ENCODE measurements at places on chromosomes 1 and 21.

DNA sequence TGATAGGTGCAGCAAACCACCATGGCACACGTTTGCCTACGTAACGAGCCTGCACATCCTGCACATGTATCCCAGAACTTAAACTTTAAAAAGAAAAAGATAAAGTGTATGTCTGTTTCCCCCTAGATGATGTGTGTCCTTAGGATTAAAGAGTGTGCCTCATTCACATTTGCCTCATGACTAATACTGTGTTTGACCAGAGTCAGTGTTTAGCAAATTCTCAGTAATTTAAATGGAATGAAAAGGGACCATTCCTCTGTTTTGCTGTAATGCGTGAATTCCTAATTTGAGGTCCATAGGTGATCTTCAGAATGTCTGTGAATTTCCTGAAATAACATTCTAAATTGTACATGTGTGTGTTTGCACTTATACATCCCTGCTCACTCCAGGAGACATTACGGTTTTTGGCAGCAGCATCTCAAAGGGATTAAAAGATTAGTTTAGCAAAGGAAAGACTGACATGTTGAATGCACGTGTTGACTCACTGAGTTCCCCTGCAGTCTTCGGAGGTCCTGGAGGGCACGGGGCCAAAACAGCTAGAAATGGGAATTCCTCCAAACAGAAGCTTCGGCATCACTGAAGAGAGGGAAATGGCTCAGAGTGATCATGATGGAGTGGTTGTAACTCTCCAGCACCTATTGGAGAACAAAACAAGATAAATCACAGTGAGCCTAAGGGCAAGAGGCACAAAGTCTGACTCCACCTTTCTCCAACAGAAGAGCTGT, 19.1 kb upstream of the SLC35F3 start:
- DNase-seq, result no peak

- no peak for DNase-seq
Measured at GRCh38 chr1:10980094-10980577, 32.3 kb upstream of the TARDBP start.

DNA sequence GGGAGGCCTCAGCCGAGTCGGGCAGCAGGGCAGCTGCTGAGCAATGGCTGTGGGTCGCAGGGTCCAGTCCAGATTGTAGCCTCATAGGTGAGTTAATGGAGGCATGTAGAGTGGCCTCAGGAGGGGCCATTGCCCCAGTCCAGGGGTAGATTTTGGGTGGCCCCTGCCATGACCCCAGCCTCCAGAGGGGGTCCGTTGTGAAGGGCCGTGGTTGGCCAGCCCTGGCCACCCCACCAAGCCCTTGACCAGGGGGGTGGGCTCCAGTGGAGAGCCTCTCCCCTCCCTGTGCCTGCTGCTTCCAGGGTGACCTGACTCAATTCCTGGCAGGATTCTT, 26.1 kb downstream of the TRPM2 start:
- no peak for DNase-seq

- no peak for DNase-seq
Measured at GRCh38 chr1:35287807-35288640, 19.5 kb downstream of the ZMYM4 start.

GRCh38 chr1:15703562-15703961, 19.4 kb downstream of the PLEKHM2 start:
- no peak for DNase-seq

- no peak for DNase-seq
Measured at GRCh38 chr1:88296642-88297041, 387.4 kb upstream of the PKN2 start.

DNA sequence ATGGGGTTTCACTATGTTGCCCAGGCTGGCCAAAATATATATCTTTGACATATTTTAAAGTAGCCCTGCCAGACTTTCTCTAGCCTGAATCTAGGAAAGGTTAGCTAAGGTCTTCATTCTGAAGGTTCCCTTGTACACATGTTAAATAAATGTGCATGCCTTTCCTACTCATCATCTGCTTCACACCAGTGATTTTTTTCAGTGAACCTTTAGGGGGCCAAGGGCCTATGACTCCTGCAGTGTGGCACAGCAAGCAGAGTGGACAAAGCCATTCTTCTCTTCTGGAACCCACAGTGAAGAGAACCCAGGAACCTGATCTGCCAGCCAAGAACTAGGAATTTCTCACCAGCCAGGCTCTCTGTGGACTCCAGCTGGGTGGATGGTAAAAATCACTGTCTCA, 22.9 kb downstream of the CBR1 start:
- DNase-seq, result no peak

DNA sequence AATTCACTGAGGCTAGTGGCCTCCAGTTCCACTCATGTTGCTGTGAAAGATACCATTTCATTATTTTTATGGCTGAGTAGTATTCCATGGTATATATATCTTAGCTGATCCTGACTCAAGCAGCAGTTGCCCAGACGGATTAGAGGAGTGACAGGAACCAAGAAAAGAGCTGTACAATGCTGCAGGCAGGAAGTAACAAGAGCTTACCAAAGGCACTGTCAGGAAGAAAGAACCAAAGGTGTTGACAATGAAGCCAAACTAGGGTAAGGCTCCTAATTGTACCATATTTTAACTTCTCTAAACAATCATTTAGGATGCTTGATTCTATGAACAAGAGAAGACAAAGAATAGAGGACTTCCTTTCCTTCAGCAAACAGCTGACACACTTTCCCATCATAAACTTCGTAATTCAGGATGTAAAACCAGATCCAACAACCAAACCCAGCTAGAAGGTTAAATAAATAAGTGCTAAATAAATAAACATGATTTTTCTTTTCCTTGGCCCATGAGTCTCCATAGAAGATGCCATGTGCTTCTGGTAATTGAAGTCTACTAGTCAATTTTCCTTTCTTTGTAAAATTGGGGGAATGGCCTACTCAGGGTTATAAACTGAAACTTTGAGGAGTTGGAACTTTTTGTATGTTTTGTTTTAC, 248.2 kb upstream of the SGIP1 start:
- DNase-seq, result no peak

DNA sequence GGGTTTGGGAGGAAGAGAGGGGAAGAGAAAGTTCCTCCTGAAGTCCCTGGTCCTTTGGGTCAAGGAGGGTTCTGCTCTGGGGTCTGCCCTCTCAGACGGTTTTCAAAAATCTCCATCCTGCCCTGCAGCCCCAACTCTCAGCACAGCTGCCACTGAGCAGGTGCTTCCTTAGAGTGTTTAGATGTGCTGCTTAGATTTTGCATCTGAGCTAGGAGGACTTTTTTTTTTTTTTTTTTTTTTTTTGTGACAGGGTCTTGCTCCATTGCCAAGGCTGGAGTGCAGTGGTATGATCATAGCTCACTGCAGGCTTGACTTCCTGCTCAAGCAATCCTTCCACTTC, 324.9 kb upstream of the POU3F1 start:
- DNase-seq, result no peak

DNA sequence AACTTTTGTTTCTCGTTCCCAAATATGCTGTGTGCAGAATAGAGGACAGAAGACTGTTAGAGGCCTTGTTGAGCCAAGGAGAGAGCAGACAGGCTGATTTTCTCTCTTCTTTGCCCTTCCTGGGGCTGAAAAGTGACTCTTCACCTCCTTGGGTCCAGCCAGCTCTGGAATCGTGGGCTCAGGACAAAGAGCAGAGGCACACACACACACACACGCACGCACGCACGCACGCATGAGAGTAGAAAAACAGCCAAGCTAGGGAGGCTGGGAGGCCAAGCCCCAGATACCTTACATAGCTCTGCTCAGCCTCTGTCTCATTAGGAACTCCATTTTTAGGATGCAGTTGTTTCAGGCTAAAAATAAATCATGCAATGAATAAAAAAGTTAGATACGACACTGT, at the start of gene CASQ2:
Gene CASQ2, minus strand, starts transcription at position 166 of the 400 bp plus-strand sequence. CDS start 173 bp downstream, outside the sequence.
- DNase-seq, result no peak

GRCh38 chr1:203267912-203268311, 37.4 kb upstream of the BTG2 start:
- DNase-seq, result no peak

GRCh38 chr1:247500865-247501264, 35.4 kb downstream of the OR2C3 start:
- DNase-seq, result no peak

- DNase-seq, result no peak
Measured at GRCh38 chr1:179958359-179958758, 3.7 kb downstream of the CEP350 start.

GRCh38 chr1:54547601-54548388, at the start of gene ACOT11:
TSS of gene ACOT11 (plus strand) at chr1:54548228. CDS start at chr1:54548310, 82 bp downstream.
- DNase-seq, result no peak

DNA sequence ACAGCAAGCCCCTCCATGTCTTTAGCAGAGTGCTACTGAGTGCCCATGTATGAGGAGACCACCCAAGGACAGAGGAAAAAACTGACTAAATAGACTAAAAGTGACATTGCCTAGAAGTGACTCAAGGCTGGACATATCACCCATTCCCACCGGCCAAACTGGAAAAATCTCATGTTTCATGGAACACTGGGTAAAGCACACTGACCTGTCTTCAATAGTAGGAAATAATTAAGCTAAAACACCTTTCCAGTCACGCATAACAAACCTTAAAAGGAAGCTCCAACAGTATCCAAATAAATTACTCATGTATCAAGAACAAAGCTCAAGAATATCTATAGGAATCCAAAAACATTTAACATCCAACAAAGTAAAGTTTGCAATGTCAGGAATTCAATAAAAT, 120.4 kb downstream of the SNX7 start:
- DNase-seq, result no peak

- DNase-seq, result no peak
Measured at GRCh38 chr1:59892841-59893811, 33.4 kb downstream of the CYP2J2 start.

GRCh38 chr1:157734321-157734720, 33.8 kb upstream of the FCRL3 start:
- DNase-seq, result no peak

GRCh38 chr1:42172381-42173133, 8.0 kb upstream of the GUCA2A start:
- DNase-seq, result no peak

GRCh38 chr1:25117233-25117823, 115.0 kb downstream of the SYF2 start:
- peak; percentile 59 for DNase-seq

Data from activated CD4-positive, alpha-beta T cell treated with anti-CD3 and anti-CD28 coated beads for 48 hours (primary cell).